Activated CD8-positive, alpha-beta memory T cell treated with anti-CD3 and anti-CD28 coated beads, Interleukin-2, amount 50 U/mL, for 4 hours (primary cell): ENCODE measurements at places on chromosomes 13 and 19.

DNA sequence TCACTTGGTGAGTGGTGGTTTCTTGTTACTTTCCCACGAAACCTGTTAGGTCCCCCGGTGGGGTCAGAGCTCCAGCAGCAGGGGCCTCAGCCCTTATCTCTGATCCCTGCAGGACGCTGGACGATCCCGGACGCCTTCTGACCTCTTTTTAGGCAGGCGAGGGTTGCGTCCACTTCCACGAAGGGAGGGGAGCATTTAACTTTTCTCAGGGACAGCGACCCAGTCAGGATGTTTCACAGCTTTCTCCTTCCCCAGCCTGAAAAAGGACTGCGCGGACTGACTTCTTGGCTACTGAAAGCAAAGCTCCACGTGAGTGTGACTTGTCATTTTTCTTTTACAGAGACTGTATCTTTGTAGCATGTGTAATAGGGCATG, 692 bp downstream of the ZNF234 start:
- DNase-seq, result no peak

GRCh38 chr13:19596960-19597361, 35.6 kb upstream of the TPTE2 start:
- no peak for DNase-seq

DNA sequence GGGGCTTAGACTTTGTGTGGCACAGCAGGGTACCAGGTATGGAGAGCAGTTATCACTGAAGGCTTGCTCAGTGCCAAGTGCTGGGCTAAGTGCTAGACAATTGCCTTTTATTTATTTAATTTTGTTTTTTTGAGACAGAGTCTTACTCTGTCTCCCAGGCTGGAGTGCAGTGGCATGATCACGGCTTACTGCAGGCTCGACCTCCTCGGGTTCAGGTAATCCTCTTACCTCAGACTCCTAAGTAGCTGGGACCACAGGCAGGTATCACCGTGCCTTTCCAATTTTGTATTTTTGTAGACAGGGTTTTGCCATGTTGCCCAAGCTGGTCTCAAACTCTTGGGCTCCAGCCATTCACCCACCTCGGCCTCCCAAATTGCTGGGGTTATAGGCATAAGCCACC, 256.9 kb downstream of the ZNF536 start:
- DNase-seq, result no peak

- no peak for DNase-seq
Observed at GRCh38 chr13:50518781-50519201, 324.7 kb downstream of the DLEU7 start.

GRCh38 chr13:26976313-26976712, 195.3 kb downstream of the USP12 start:
- DNase-seq, result no peak

DNA sequence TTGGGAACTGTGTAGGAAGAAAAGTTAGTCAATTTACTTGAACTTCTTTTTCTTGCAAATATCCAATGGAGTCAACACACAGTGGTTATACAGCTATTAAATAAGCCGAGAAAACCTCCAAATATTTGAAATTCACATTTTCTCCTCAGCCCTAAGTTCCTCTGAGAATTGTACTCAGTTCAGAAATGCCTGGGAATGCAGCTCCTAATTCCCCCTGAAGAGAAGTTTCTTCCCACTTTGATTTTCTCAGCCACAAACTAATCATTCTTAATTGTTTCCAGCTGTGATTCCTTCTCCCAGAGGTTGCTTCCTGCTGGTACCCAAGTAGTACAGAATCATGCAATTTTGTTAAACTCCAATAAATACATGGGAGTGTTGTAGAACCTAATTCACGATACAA, 246.1 kb upstream of the MIR17HG start:
- no peak for DNase-seq

DNA sequence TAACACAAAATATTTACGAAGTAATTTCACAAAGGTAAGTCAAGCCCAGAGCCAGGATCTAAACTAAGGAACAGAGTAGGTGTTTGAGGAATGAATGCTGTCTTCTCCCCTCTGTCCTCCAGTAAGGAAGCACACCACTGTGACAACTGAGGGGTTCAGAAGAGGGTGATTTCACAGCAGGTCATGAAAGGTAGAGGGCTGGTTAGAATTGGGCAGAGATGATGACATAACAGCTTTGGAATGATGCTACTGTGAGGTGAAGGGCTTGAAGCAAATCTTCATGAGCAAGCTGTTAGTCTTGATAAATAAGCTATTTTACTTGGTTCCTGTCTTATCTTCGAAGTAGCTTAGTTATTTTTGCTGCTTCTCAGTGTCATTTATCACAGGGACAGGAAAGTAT, 498.6 kb downstream of the FGF9 start:
- DNase-seq, result no peak

GRCh38 chr13:111526922-111527321, 206.5 kb downstream of the TEX29 start:
- DNase-seq, result no peak

DNA sequence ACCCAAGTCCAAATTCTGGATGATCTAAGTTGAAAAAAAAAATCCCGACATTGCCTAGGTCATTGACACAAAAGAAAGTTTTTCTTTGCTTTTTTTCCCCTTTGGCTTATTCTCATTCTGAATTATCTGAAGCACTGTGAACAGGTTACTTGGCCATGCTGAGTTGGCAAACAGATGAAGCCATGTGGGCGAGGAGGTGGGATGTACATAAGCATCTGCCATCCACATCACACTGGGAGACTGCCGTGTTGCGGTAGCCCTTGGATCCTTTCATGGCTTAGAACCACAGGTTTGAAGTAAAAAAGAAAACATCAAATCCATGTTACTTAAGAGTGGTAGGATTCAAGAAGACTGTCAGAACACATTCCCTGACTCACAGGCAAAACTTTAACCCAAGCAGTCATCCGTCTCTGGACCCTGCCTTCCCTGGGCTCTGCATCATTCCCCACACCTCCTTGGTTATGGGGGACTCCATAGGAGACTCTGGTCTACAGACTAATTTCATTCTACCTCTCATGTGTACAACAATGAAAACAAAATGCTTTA, 242.5 kb upstream of the SERP2 start:
- DNase-seq, result no peak

- no peak for DNase-seq
Observed at GRCh38 chr19:30119180-30119908, 177.3 kb downstream of the URI1 start.

- DNase-seq, result no peak
Observed at GRCh38 chr13:59490651-59491050, 673.1 kb downstream of the DIAPH3 start.

GRCh38 chr13:69028936-69029335, 1078.7 kb upstream of the ATXN8OS start:
- DNase-seq, result no peak

- DNase-seq, result no peak
Observed at GRCh38 chr13:104436555-104436954, 1370.3 kb upstream of the SLC10A2 start.

DNA sequence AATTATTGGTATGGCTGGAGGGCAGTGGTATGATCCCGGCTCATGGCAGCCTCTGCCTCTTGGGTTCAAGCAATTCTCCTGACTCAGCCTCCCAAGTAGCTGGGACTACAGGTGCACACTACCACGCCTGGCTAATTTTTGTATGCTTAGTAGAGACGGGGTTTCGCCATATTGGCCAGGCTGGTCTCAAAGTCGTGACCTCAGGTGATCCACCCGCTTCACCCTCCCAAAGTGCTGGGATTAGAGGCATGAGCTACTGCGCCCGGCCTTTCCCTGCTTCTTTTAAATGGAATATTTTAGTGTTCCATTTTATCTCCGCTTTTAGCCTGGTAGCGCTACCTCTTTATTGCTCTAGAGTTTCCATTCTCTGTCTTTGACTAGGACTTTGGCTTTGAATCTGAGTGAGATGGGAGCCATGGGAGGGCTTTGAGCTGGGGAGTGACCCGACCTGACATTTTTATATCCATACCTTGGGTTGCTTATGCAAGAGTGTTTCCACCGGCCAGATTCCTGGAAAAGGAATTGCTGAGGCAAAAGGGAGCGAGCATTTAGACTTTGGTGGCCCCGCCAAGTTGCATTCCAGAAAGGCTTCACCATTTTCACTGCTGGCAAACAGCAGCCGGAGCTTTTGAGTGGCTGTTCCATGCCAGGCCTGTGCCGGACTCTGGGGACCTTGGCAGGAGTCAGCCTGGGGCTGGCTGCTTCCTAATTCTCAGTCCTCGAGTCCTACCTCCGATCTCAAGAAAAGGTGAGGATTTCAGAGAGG, 22.9 kb downstream of the BICRA start:
- DNase-seq, result no peak

GRCh38 chr13:58907347-58907746, 1256.4 kb downstream of the DIAPH3 start:
- DNase-seq, result no peak

- DNase-seq, result no peak
Observed at GRCh38 chr13:88154001-88154400, 482.8 kb downstream of the SLITRK5 start.

DNA sequence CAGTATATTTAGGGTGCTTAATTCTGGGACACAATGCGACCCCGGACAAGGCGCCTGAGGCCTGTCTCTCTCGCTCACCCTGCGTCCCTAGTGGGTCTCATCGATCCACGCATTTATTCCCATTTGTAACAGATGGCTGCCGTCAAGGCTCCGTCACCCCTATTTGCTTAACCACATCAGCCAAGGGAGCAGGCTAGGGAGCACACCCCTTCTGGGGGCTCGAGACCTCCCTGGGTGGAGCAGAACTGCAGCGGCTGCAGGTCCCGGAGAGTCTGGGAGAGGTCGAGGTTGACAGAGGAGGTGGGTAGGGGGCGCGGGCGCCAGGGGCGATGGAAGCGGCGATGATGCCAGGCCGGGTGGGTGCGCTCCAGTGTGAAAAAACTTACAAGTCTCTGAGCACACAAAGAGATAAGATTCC, 507 bp downstream of the ALG5 start:
- peak; percentile 29 for DNase-seq

GRCh38 chr13:50511877-50512341, 331.6 kb downstream of the DLEU7 start:
- DNase-seq, result no peak

GRCh38 chr13:94416454-94417080, 62.9 kb downstream of the DCT start:
- no peak for DNase-seq

DNA sequence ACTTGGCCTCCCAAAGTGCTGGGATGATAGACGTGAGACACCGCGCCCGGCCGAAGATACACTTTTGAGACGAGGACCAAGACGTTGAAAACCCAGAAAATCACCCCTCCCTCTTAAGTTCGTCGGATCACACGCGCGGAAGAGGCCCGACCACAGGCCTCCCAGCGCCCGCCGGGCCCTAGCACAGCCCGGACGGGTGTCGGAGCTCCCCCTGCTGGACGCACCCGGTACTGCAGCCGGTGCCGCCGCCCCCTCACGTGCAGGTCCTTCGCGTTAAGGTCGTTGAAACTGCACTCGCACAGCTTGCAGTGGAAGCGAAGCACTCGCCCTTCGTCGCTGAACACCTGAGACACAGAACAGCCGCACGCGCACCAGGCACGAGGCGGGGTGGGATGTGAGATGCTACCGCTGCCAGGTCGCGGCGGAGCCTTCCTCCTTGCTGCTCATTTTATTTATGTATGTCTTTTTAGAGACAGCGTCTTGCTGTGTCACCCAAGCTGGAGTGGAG, 35.7 kb upstream of the MATK start:
- peak; percentile 96 for DNase-seq

DNA sequence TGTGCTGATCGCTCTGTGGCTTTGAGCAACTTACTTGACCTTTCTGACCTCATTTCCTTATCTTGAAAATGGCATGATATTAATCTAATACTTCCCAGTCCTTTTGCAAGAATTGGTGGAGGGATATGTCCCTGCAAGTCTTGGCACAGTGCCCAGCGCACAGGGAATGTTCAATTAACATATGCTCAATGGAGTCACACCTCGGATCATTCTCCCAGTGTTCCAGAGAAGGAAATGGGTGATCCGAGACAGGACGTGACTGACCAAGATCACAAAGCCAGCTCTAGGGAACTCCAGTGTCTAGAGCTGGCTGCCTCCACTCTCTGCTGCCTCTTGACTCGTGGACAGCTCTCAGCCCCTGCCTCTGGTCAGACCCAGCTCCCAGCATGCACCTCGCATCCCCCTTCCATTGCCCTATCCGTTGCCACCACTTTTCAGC, 3.6 kb downstream of the CDC42EP5 start:
- no peak for DNase-seq

GRCh38 chr19:5037936-5038335, 69.0 kb downstream of the KDM4B start:
- no peak for DNase-seq

DNA sequence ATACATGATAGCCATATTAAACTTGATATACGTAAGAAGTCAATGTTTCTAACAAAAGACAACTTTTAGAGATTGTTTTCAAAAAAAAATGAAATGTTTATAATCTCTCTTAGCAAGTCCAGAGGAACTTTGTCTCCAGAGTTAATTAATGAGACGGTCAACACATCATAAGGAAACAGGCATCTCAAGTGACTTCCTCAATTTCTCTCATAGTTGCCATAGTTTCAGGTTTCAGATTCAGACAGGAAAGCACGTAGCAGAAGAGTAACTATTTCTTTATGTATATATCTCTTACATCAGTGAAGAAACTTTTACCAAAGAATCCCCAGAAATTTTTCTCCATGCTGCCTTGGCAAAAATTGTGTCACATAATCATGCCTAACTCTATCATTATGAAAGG, 159.6 kb upstream of the ATXN8OS start:
- DNase-seq, result no peak

DNA sequence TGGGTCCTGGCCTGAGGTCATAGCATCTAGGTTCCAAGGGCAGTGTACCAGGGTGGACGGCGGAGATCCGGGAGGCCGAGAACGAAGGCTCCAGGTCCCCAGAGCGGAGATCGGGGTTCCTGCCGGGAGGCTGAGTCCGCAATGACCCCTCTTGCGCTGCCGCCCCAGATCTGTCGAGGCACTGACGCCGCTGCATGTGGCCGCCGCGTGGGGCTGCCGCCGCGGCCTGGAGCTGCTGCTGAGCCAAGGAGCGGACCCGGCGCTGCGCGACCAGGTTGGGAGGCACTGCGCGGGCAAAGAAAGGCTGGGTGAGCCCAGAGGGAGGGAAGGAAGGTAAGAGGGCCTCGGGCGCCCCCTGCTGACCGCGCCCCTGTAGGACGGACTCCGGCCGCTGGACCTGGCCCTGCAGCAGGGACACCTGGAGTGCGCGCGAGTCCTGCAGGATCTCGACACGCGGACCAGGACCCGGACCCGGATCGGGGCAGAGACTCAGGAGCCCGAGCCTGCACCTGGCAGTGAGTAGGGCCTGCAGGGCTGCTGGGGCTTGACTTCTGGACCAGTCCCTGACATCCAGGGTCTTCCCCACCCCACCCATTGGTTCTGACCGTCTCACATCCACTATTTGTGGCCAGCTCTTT, 906 bp downstream of the ANKLE1 start:
- peak; percentile 81 for DNase-seq

GRCh38 chr19:48735031-48735615, 5.3 kb downstream of the RASIP1 start:
- DNase-seq, result no peak

- DNase-seq, result no peak
Observed at GRCh38 chr13:33178209-33178840, 107.2 kb downstream of the STARD13 start.

- no peak for DNase-seq
Observed at GRCh38 chr19:23525276-23525852, 130.1 kb upstream of the ZNF91 start.

GRCh38 chr19:17292301-17293074, 10.7 kb downstream of the ABHD8 start:
- peak; percentile 84 for DNase-seq

- no peak for DNase-seq
Observed at GRCh38 chr19:38209671-38210457, 14.2 kb downstream of the DPF1 start.
